A172 (cell line): ENCODE measurements at places on chromosomes 16 and 17.

DNA sequence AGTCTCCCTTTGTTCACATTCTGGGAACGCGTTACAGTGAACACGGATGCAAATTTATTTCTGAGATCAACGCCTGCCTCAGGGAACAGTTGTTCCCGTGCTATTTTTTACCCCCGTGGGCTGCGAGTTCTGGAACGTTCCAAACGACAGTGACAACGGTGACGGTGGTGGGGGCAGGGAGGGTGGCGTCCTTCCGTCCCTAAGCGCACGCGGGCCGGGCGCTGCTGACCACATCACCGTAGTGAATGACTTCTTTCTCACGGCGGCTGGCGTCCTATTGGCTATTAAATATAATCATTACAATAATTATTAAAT lies 45.1 kb upstream of the SSTR5 start:
- no peak for DNase-seq

DNA sequence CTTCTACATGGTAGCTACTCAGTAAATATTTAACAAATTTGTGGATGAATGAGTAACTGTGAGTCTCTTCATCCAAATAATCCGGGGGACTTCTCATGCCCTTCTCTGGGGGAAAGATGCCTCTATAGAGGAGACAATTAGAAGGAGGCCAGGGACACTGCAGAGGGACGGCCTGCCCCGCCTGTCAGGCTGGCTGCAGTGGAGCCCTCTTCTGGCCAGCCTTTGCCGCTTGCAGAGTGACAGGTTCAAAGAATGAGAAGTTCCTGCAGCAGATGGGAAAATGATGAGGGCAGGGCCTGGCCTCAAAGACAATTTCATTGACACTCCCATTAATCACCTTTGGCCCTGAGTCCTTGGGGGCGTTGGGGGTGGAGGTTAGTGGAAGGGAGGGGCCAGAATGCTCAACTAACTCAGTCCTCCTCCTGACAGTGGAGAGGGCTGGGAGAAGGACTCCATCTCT lies 339.0 kb downstream of the MAF start:
- DNase-seq, result no peak

GRCh38 chr16:2085669-2086068 lies 37.9 kb downstream of the TSC2 start:
- peak; percentile 39 for DNase-seq

- DNase-seq, result no peak
Measured at GRCh38 chr17:82729479-82730260, 5.7 kb upstream of the FN3K start.

DNA sequence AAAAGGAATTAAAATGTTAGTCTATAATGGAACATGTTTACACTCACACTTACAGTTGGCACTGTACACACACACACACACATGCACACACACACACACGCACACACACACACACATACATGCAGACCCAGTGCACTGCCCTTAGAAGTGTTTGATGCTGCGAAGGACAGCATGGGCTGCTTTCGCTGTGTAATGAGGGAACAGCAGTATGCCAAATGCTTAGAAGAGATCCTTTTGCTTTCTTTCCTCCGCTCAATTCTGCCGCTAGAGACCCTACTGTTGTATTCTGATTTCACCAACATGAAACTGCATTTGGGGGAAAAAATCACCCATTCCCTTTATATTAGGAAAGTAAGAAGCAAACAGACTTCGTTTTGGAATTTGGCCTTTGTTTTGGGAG lies 217.9 kb downstream of the ENGASE start:
- no peak for DNase-seq

GRCh38 chr17:52120465-52120864 lies 38.0 kb downstream of the CA10 start:
- DNase-seq, result no peak

GRCh38 chr17:9635340-9635739 lies 10.0 kb upstream of the USP43 start:
- no peak for DNase-seq

- no peak for DNase-seq
Measured at GRCh38 chr16:27841061-27841801, 222.3 kb downstream of the GSG1L start.

DNA sequence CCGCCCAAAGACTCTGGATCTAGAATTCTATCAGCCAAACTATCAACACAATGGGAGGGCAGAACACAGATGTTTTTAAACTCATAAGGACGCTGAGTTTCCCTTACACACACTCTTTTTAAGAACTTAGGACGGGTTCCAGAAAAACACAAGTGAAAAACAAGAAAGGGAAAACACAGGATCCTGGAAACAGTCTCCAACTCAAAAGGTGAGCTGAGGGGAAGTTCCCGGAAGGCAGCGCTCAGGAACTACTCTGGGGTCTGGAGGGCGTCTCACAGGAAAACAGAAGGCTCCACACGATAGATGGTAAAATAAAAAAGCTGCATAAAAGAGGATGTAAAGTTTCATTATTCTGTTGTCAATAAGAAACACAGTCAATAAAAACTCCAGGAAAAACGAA lies 80.2 kb upstream of the DOC2B start:
- no peak for DNase-seq

DNA sequence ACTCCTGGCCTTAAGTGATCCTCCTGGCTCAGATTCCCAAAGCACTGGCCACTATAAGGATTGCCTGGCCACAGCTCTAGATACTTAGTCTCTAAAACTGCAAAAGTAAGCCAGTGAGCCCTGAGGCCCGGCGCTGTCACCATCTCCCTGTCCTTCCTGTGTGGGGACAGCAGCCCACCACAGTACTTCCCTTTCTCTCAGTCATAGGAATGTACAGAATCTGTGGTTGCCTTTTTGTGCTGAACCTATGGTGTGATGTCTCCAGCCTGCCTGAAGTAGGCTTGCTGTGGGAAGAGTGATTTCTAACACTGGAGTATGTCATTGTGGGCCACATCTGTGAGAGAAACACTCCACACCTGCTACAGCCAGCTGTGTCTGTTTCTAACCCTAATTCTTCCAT lies 24.7 kb downstream of the NTAN1 start:
- no peak for DNase-seq

- DNase-seq, result no peak
Measured at GRCh38 chr16:74029115-74029792, 267.4 kb upstream of the PSMD7 start.

DNA sequence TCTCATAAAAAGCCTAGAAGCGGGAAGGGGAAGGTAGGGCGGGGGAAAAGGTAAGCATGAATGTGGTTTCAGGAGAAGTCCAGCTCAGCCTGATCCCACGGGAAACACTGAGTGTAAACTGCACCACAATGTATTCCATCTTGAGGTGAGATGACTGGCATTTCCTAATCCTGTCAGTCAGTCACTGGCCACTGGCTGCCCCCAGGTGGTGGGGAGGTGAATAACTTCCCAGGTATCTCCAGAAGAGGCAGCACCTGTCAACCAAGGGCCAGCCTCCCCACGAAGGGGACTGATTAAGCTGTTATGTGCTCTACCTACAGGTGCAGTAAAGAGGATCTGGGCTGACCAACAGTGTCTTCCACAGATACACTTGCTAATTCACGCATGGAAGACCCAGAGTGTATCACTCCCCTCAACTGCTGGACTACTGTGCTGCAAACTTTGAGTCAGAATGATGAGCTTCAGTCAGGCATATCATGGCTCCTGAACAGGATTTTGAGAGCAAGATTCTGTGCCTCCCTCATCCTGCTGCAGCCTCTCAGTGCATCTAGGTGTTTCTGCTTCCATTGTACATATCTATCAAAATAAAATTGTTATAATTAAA lies 108.5 kb upstream of the CCL2 start:
- DNase-seq, result peak; percentile 46

DNA sequence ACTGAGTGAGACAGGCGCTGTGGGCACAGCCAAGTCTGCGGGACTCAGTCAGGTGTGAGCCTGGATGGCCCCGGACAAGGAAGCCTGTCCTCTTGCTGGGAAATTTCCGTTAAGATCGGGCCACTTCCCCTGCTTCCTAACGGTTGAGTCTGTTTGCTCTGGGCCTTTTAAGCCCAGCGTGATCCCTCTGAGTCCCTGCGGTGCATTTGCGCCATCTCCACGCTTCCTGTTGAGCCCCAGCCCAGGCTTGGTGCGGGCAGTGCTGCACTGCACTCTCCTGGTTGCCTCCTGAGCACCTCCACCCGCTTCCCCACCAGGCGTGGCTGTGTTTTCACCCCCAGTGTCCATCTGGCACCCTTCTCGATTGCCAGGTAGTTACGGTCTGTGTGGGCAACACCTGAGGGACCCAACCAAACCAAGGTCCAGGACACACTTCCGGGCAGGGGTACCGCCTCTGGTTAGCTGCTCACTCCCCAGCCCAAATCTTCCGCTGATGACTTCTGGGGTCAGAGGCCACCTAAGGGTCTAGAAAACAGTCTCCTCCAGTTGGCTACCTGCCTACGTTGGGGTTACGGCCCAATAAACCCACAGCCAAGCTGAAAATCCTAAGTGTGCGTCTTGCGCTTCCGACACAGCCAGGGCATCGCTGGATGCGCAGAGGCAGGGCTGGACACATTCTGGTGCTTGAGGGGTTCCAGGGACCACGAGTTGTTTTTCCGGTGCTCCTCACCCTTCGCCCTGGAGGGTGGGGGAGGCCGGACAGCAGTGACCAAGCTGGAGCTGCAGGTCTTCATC lies 1.4 kb upstream of the SLC25A10 start:
- DNase-seq, result no peak

DNA sequence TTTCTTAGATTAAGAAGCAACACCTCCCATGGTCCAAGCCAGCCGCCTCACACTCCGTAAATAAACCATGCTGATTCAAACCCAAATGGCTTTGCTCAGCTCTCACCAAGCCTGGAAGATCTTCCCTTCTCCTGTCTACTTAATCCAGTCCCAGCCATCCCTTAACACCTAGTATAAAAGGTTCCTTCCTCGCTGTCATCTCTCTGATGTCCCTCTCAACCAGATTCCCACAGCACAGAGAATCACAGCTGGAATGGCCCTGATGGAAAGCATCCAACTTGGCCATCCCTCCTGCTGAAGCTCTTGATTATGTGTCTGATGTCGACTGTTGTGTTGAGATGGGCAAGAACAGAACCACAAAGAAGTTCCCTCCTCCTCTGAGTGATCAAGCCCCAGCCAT lies 50.6 kb upstream of the ADCY9 start:
- DNase-seq, result no peak

GRCh38 chr16:11250091-11250785 lies 5.8 kb downstream of the SOCS1 start:
- no peak for DNase-seq

DNA sequence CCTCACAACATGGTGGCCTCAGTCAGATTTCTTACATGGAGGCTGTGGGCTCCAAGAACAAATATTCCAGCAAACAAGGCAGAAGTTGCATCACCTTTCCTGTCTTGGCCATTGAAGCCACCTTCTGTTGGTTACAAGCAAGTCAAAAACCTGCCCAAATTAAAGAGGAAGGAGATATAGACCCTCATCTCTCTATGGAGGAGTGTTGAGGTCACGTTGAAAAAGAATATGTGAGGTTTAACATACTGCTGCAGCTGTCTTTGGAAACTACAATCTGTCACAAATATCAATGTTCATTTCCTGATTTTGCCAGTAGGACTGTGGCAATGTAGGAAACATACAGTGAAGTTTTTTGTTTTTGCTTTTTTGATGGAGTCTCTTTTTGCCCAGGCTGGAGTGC lies 211.4 kb downstream of the COPRS start:
- no peak for DNase-seq

GRCh38 chr16:4979736-4980660 lies 21.9 kb downstream of the SEC14L5 start:
- DNase-seq, result no peak

GRCh38 chr17:29847527-29848400 lies 82.3 kb downstream of the SSH2 start:
- DNase-seq, result no peak

- no peak for DNase-seq
Measured at GRCh38 chr17:17050346-17051345, 8.4 kb downstream of the MPRIP start.

DNA sequence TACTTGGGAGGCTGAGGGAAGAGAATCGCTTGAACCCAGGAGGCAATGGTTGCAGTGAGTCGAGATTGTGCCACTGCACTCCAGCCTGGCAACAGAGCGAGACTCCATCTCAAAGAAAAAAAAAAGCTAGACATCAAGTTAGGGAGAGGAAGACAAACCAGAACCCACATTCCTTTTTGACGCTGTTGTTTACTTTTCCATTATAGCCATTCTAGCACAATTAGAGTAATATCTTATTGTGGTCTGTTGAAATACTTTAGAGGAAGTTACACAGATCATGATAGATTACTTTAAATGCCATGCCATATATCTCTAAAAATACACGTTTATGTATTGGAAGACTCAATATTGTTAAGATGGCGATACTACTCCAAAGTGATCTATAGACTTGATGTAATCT lies 16.5 kb upstream of the ABCC1 start:
- no peak for DNase-seq

GRCh38 chr17:37024181-37024637 lies 75.5 kb downstream of the AATF start:
- no peak for DNase-seq

GRCh38 chr17:60163108-60163784 lies 13.5 kb downstream of the CA4 start:
- DNase-seq, result no peak

DNA sequence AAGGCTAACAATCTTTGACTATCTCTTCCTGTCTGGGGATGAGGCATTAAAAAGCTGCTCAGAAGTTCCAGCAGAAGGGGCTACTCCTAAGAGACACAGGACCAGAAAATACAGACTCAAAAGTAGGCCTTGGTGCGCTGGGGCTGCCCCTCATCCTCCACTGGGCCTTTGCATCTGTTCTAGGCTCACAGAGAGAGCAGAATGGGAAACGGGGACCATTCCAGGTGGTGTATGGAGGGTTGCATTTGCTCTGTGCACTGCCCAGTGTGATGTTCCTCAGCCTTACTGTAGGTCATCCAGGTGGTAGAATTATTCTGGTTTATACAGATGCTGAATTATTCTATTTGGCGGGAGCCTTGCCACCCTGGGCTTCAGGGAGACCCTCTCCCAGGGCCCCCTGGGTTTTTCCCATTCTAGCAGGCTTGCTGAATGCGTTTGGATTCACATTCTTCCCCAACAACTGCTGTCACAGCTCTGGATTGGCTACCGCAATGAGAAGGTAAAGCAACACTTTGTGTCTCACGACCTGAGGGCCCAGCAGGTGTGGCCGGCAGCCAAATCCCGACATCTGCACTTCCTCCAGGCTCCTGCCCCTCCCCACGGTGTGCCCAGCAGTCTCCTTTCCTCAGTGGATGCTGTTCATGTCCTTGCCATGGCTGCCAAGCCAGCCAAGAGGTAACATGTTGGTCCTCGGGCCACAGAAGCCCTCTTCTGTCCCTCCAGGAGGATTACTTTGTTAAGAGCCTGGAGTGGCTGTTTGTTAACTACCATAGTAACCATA lies 25.0 kb upstream of the ZNHIT3 start:
- no peak for DNase-seq
